ENCODE measurements at places on chromosomes 16 and 17.

- no peak for DNase-seq
Measured at GRCh38 chr16:17836868-17837602, 366.3 kb upstream of the XYLT1 start.

DNA sequence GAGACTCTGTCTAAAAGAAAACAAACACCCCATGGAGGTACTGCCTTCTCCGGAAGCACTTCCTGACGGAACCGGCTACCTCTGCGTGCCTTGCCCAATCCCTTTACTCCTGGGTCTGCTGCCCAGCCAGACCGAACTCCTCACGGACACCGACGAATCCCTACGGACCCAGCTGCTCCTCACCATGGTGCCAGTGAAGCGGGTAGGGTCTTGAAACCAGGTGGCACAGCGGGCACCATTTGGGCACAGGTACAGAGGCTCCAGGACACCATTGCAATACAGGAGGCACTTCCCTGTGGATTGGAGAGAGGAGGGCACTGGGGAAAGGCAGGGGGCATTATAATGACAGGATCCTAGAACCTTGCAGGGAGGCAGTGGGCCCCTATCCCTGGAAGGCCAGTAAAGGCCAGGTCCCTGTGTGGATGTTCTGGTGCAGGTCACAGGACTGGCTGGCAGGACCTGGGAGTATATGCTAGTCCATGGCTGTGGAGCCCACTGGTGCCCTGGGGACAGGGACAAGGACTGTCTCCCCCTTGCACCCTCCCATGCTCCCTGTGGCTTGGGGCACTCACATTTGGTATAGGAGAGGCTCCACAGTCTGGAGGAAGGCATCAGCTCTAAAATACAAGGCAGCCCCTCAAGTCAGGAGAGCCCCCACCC, 2.3 kb downstream of the SLC25A39 start:
- DNase-seq: no peak

GRCh38 chr16:5895137-5895536, 797.5 kb upstream of the EEF2KMT start:
- no peak for DNase-seq

DNA sequence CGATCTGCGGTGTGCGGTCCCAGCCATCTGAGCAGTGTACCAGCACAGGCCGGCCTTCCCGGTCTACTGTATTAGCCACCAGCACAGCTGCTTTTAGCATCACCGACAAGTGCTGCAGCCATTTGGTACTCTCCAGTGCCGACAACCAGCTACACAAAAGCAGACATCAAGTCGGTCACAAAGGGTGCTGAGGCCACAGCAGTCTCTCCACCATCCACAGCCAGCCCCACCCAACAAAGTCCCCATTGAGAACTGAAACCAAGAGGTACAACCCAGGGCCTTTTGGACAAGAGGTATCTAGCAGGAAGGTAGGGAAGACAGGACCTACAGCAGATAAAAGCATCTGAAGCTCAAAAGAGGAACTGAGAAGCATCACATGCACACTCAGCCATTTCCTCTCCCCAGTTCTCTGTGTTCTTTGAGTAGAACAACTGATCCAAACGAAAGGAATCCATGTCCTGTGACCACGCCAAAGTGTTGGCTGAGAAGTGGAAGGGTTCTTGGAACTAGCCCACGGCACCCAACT, 9.5 kb downstream of the MTMR4 start:
- no peak for DNase-seq

- no peak for DNase-seq
Measured at GRCh38 chr16:66097751-66098150, 268.7 kb upstream of the CDH5 start.

DNA sequence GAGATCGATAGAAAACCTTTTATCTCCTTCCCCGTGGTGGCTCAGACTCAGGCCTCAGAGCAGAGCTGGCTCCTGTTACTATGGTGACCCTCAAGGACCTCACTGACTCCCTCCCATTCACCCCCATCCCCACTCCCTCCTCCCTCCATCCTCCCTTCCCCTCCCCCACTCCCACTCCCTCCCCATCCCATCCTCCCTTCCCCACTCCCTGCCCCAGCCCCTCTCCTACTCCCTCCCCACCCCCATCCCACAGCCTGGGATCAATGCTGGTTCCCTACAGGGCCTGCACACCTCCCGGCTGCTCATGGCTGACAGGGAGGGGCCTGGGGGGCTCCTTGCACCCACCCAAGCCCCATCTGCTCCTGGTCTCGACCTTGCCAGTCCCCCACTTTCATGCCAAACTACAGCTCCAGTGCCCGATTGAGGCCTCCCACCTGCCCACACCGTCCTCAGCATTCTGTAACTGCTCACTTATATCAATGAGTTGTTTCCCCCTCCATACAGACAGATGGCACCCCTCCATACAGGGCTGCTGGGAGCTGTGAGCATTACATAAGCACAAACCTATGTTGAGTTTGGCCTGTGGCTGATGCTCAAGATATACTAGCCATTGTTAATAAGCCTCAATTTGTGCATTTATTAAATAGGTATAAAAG, 11.6 kb upstream of the RAI1 start:
- DNase-seq: no peak

DNA sequence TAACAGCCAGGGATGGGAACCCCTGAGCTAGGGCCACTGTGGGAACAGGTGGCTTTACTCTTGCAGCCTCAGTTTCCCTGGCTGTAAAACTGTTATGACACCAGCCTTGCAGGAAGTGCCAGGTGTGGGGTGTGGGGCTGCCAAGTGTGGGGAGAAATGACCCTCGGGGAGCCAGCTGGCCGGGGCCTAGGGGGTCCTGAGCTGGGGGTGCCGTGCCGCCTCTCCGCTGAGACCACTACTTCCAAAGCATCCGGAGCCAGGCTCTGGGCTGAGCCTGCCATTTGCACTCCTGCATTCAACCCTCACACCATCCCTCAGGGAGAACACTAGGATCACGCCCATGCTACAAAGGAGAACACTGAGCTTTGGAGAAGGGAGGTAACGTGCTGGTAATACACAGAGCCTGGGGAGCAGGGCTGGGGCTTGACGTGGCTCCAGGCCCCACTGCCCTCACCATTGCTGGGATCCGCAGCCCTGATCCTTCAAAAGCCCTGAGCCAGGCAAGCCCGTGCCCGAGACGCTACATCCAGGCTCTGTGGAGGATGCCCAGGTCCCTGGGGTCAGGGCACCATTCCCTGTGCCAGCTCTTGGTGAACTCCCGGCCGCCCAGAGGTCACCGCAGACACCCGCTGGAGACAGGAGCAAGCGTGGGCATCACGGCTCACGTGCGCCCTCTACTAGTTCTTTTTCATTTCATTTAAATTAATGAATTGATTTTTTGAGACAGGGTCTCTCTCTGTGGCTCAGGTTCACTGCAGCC, 28.8 kb upstream of the GINS2 start:
- DNase-seq: peak; percentile 70

GRCh38 chr17:45289301-45290268, 27.2 kb downstream of the MAP3K14 start:
- DNase-seq: no peak

GRCh38 chr17:28328325-28328724, 6.9 kb downstream of the IFT20 start:
- no peak for DNase-seq

DNA sequence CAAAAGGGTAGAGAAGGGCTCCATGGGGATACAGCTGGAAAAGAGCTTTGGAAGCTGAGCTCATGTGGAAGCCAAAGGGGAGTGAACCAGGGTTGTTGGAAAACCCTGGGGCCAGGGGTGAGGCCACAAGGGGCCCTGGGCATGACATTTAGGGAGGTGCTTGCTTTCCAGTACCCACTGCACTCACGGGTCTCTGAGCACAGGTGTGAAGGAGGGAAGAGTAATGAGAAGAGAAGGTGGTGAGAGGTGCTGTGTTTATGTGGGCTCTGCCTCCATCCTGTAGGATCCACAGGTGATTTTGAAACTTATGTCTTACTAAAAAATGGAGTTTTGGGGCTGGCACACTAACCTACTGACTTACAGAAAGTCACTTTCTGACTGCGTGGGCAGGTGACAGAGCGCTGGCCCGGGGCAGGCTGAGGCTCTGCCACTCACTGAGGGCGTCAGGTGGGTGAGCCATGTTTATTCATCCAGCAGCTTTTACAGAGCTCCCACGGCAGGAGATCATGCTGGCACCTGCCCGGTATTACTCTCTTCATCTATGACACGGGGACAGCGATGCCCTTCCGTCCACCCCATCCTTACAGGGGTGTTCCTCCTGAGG, 18.9 kb downstream of the KSR1 start:
- DNase-seq: no peak

DNA sequence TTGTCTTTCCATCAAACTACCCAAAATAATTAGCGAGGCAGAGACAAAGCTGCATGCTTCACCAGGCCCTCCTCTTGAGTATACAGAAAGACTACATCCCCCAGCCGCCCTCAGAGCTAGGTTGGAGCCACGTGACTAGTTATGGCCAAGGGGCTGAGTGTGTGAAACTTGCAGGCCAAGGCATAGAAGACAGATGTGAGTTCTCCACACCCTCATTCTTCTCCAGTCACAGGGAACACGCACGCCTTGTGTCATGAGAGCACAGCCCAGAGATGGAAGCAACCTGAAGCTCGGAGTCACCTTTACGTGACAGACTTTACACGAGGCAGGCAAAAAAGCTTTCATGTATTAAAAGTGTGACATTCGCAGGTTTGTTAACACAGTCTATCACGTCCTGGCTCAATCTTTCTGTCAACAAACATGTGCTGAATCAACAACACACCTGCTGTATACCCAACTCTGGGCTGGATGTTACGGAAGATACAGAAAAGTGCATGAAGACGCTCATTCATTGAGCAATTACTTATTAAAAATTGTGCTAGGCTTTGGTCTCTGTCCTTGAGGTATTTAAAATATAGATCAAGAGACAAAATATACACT, 38.3 kb downstream of the STX8 start:
- no peak for DNase-seq

DNA sequence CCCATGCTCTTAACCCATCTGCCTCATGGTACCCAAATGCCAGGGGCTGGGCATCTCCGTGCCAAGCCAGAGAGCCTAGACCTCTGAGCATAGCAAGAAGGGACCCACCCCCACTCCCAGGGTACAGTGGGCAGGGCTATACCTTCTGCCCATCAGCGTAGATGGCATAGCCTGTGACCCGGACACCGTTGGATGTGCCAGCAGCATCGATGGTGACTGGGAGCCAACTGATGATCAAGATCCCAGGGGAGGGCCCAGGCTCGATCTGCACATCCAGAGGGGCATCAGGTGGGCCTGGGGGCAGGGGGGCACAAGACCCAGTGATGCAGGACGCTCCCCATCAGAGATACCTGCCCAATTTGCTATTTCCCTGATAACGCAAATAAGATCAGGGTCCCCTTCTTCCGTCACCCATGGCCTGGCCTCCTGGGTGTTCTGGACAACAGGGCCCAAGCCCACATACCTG, 17.1 kb downstream of the TSPOAP1 start:
- DNase-seq: peak; percentile 16

DNA sequence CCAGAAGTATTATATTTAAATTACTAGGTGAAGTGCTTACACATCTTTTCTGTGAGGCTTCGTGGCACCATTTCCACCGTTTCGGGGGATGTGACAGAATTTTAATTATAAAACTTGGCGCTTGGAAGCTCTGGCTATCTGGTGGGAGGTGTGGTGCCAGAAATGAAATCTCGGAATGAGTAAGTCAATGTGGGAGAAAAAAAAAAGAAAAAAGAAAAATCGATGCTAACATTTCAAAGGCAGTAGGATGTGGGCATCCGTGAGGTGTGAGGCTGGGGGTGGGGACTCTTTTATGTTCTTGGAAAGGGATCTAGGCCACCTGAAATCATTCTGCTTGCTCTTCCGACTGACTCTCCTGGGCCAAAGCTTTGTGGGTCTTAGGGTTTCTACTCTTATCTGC, 21.9 kb downstream of the CPPED1 start:
- DNase-seq: no peak

GRCh38 chr17:32515677-32516383, 29.0 kb downstream of the CDK5R1 start:
- DNase-seq: peak; percentile 50

- DNase-seq: no peak
Measured at GRCh38 chr17:74380959-74381808, 13.9 kb downstream of the GPR142 start.

DNA sequence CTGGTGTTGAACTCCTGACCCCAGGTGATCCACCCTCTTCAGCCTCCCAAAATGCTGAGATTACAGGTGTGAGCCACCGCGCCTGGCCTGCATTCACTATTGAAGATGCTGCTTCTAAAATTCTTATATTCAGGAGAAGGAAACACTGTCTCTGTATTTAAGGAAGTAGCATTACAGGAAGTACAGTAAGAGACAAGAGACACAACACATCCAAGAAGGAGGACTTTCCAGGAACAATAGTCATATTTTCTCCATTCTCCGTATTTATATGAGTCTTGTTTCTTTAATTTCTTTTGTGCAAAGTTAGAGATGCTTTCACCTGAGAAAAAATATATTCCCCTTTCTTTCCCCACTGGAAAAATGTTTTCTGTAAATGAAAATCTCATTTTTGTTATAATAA, 18.3 kb upstream of the ABCA3 start:
- no peak for DNase-seq

- DNase-seq: no peak
Measured at GRCh38 chr17:50828508-50829170, 6.7 kb upstream of the WFIKKN2 start.

DNA sequence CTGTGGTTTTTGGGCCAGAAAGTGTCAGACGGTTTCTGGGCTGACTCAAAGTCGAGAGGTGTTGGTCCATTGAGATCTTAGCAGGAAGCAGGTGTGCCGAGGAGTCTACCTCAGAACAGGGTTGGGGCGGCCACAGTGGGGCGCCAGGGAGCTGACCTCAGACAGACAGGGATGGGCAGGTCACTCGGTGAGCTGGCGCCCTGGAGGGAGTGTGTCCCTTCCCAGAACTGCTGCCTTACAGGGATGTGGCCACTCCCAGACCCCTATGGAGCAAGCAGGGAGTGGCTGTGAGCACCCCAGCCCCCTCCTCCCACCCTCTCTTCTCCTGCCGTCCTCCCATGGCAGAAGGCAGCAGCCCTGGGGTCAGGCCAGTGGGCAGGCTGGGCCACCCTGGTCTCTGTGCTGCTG, 14.0 kb upstream of the DPEP1 start:
- no peak for DNase-seq

All from femur (tissue), 1 donor.